Panc1 (cell line): ENCODE measurements at places on chromosomes 4 and X. TPM values are rescaled to one million over a fixed set of nuclear protein-coding genes. Genes with fewer than 3 reads are reported as not detected.

DNA sequence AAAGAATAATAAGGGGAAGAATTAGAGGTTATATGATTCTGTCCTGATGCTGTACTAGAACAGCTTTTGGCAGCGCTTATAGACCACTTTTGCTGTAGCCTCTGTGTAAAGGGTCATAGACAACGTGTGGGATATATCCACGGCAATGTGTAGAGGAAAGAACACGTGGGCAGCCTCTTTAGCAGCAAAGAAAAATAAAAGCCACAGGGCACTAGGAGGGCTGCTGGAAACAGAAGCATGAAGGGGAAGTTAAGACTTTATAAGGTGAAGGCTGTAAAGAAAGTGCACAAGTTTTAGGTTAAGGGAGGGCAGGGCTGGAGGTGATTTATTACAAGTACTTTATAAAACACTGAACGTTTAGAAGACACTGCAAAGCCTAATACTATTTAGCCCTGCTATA lies 20.1 kb upstream of the PHEX start:
- no peak for DNase-seq

- DNase-seq = no peak
Observed at GRCh38 chr4:139532947-139533346, 23.1 kb downstream of the SETD7 start.

DNA sequence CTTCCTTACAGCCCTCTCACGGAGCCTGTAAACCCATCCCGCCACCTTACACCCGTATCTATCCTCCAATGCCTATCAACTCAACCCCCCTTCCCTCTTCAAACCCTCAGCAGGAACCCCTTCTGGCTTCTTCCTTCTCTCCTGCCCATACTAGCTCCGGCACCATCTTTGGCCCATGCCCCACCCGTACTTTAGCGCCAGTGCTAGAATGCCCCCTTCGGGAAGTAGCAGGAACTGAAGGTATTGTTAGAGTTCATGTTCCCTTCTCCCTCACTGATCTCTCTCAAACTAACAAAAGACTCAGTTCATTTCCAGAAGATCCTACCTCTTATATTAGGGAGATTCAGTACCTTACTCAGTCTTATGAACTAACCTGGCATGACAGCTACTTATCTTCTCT lies 2.7 kb upstream of the UGT2B15 start:
- no peak for DNase-seq

DNA sequence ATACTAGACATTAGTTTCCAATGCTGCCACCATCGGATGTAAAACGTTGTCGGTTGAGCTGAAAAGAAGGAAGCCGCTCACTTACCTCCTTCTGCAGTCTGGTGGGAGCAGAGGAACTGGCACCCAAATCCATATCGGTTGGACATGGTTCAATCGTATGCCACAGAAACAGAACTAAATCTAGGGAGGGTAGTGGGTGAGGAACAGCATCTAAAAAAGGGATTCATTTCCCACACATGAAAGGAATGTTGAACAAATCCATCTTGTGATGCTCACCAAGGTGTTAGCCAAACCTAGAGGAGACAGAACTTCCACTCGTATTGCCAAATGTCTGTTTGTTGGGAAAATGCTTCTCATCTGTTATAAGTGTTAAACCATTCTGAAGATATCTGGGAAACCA lies 532.7 kb downstream of the NLGN4X start:
- no peak for DNase-seq

DNA sequence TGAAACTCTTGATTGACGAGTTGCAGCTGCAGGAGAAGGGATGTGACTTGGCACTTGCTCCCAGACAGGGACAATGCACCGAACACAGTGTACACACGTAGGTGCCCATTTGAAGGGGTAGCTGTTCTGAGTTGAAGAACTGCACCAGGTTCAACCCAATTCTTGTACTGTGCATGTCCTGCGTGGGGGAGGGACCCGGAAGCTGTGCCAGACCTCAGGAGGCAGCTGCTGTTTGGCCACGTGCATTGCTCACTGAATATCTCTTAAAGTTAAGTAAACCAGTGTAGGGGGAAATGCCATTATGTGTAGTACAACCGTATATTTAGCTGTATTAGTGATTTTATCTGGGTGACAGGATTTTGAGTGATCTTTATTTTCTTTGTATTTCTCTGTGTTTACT lies 12.0 kb upstream of the RBBP7 start:
- DNase-seq = no peak

DNA sequence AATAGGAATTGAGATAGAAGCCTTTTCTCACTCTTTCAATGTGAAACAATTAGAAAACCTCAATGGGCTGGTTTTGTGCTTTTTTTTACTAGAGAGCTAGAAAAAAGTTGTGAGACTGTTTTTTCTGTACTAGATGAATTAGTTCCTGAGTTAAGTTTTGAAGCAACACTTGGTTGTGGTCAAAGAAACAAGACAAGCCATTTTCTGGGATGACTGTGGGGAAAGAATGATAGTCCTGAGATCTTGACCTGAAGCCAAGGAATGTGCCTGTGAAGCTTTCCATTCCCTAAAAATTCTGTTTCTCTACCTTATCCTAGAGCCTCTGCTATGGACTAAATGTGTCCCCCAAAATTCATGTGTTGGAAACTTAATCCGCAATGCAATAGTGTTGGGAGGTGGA lies 157.8 kb upstream of the TLL1 start:
- no peak for DNase-seq

DNA sequence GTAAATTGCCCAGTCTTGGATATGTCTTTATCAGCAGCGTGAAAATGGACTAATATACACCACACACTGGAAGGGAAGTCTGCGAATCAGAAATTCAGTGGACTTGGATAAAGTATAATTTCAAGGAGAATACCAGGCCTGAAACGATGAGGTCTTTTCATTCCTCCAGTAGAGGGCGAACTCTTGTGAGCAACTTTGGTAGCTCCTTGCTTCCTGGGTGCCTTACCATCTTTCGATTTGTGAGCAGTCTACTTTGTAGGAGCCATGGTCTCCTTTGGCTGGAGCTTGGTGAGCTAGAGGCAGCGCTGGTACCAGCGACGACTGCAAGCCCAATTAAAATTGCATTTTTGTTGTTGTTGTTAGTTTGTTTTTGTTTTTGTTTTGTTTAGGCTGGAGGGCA lies 791.9 kb downstream of the FAT4 start:
- DNase-seq = no peak

- DNase-seq = no peak
Observed at GRCh38 chrX:73289039-73289438, 74.4 kb upstream of the NAP1L2 start.

GRCh38 chr4:160276785-160277325 lies 1174.0 kb downstream of the RAPGEF2 start:
- DNase-seq = no peak

GRCh38 chr4:185101354-185101890 lies 41.6 kb upstream of the SLC25A4 start:
- no peak for DNase-seq

GRCh38 chrX:46572340-46572936 lies 1.1 kb upstream of the CHST7 start:
- DNase-seq = no peak

DNA sequence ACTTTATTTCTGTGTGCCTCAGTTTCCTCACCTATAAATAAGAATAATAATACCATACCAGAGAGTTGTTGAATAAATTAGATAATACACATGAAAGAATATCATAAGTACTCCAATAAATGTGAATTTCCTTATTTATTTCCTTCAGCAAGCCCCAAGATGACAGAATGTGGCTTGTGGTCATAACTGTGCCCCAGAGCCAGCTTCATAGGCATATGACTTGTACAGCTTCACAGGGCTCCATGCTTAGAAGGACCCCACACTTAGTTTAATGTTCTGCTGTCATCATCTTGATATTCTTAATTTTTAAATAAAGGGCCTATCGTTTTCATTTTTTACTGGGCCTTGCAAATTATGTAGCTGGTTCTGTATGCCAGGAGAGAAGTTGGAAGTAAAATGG lies 25.3 kb downstream of the VSIG4 start:
- DNase-seq = no peak

DNA sequence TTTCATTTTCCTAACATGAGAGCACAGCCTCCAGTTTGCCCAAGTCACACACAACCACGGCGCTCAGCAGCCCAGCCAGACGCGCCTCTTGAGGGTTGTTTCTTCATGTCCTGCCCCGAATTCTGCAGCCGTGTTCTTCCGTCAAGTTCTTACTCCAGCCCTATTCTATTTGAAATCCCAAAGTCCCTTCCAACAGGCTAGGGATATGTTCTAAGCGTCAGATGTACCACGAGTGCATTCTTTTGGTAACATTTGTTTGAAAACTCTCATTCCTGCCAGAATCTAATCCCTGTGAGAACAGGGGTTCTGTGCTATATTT lies 23.1 kb downstream of the ACSL1 start:
- DNase-seq = no peak

- no peak for DNase-seq
Observed at GRCh38 chr4:139898293-139898692, 232.7 kb downstream of the MGST2 start.

DNA sequence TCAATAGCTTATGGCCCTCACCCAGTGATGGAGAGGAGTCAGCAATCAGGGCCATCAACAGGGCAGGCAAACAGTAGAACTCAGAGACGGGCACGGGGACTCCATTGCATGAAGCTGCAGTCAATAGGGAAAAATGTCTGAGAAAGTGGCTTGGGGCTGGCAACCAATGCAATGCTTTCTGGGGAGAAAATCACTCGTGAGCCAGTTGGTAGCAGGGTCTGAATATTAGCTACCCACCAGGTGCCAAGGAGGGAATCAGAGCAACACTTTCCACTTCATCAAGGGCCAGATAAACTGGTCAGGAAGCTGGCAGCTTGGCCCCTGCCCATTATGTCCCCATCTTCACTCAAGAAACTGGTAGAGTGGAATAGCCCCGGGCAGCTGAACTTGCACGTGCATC lies 80.7 kb downstream of the STARD8 start:
- no peak for DNase-seq

GRCh38 chr4:67674098-67674497 lies 26.9 kb downstream of the UBA6 start:
- DNase-seq = no peak

DNA sequence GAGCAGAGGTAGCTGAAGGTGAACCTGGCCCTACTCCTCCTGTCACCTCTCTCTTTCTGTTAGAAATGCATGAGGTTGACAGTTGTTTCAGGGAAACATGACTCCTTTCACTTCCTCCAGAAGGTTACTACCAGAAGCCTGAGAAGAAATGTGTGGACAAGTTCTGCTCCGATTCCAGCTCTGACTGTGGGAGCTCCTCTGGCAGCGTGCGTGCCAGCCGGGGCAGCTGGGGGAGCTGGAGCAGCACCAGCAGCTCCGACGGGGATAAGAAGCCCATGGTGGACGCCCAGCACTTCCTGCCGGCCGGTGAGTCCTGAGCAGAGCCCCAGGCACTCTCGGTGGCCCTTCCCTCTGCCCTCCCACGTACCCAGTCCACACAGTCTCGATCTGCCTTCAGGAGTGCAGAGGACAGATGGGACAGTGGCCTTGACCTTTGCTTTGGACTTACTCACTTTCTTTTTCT lies 61.3 kb upstream of the TLR2 start:
- no peak for DNase-seq

The SPANXB1 gene
- total RNA-seq = not detected

The OTUD6A gene
- not detected for total RNA-seq

The CT55 gene
- not detected for total RNA-seq

The SMR3B gene
- total RNA-seq = not detected

The HSFX2 gene
- 0.26 TPM for total RNA-seq

The H2BW2 gene
- not detected for total RNA-seq

The UGT2A3 gene
- 0.05 TPM for total RNA-seq

The GUCY1A1 gene
- 0.57 TPM for total RNA-seq

The VCX gene
- total RNA-seq = not detected

The TLR6 gene
- total RNA-seq = 1.1 TPM

The MAGEC3 gene
- total RNA-seq = not detected
